ENCODE measurements at places on chromosomes 4 and X.

DNA sequence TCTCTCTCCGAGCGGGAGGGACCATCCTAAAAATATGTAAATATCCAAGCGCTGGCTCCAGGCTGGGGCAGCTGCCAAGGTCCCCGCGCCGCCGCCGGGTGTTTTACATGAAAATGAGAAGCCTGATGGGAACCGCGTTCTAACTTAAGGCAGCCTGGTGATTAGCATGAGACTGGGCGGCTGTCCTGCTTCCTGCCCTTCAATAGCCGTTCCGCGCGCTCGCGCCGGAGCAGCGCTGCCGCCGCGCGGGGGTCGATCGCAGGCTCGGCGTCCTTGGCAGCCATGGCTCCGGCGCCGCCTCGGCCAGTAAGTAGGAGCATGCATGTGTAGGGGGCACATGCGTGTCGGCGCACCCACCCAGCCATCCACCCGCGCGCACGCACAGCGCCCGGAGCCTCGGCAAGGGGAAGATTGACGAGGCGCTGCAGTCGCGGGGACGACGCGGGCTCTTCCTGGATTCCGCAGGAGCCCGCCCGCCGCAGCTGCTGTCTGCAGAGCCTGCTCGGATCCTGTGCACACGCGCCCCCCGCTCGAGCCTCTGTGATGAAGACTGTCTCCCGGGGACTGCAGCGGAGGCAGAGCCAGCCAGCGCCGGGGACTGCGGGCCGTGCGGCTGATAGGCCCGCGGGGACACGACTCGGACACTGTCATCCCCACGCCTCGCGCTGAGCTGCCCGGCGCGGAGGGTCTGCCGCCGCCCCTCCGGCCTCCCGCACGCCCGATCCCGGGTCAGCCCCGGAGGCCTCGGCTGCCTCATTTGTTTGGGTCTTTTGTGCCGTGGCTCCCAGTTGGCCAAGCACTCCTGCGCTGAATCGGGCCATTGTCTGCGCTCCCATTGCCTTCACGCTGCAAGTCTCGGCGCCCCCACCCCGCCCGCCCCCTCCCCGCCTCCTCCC lies 734 bp downstream of the STOX2 start:
- no peak for DNase-seq

- DNase-seq, result no peak
Measured at GRCh38 chrX:50469206-50469605, 1.4 kb downstream of the DGKK start.

- DNase-seq, result no peak
Measured at GRCh38 chr4:23762551-23762950, 127.3 kb downstream of the PPARGC1A start.

- DNase-seq, result no peak
Measured at GRCh38 chr4:42460043-42460442, 62.8 kb downstream of the SHISA3 start.

DNA sequence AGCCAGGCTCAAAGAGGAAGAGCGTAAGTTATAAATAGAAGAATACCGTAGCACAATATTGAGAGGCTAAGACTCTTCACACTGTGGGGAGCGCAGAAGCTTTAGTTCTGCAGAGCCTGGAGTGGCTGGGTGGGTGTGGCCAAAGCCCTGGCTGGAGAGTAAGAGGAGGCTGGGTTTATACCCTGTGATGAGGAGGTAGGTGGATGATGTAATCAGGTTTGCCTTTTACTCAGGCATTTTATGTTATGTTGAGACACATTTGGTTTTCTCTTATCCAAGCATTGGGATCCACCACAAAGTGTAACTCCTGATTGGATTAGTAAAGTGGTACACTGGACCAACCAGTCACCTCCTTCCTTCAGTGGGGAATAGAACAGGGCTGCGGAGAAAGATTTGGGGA lies 13.9 kb downstream of the CDS1 start:
- no peak for DNase-seq

- no peak for DNase-seq
Measured at GRCh38 chrX:623599-624315, 6.8 kb upstream of the SHOX start.
